ENCODE measurements at places on chromosomes 11 and 22.

DNA sequence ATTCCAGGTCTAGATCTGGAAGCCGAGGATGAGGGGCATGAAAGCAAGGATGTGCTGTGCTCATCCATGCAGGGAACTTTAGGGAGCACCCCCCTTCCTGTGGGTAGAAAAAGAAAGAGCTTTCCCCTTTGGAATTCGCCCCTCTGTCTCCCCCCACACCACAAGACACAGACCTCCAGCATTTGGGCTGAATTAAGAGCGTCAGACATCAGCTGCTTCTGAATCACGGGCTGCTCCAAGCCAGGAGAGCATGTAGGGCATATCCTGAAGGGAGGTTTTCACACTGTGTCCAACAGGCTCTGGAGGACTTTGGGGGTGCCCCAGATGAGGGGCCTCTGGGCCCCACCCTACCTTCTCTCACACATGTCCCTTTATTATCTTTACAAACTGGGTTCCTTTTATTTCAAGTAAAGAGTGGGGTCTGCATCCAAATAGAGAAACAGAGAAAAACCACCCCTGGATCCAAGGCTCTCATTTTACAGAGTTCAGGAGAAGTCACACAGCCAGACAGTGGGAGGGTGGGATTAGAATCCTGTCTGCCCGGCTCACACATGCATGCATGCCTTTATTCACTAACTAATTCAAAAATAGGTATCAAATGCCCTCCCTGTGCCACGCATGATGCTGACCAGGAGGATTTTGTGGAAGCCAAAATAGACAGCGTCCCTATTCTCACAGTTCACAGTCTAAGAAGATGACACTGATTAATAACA lies 52.8 kb downstream of the LRRC32 start:
- no peak for DNase-seq

- DNase-seq = no peak
Observed at GRCh38 chr22:29443452-29443851, 5.1 kb downstream of the RFPL1 start.

DNA sequence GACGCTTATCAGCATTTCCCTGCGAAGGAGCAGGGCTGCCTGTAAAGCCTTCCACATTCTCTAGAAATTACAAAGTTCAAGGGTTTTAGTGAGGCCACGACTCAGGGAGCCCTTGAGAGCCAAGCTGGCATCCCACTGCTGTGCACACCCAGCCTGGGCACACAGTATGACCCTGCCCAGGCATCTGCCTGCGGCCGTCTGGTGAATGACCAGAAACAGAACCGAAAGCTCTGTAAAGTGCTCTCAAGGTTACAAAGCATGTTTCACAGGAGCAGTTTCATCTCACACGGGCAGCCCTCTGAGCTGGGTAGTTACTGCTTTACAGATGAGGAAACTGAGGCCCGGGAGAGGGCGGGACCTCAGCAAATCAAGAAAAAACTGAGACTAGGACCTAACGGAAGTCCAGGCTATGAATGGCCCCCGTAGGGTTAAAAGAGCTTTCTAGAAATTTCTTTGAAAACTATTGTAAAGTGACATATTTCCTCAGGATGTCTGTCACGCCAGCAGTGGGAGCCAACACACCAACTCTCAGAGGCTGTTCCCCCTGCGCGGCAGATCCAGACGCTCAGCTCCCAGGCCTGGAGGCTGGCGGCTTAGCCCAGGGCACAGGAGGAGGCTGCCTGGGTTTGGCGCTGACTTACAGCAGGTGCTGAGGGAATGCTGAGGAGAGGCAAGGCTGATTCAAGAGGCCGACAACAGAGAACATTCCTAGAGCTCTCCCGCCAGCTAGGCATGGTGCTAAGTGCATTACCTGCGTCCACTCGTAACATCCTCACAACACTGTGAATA lies 7.7 kb upstream of the TCF20 start:
- DNase-seq = peak; percentile 4

- no peak for DNase-seq
Observed at GRCh38 chr22:28171115-28171514, 252.1 kb upstream of the PITPNB start.

- no peak for DNase-seq
Observed at GRCh38 chr22:19266547-19267086, 24.9 kb downstream of the CLTCL1 start.

DNA sequence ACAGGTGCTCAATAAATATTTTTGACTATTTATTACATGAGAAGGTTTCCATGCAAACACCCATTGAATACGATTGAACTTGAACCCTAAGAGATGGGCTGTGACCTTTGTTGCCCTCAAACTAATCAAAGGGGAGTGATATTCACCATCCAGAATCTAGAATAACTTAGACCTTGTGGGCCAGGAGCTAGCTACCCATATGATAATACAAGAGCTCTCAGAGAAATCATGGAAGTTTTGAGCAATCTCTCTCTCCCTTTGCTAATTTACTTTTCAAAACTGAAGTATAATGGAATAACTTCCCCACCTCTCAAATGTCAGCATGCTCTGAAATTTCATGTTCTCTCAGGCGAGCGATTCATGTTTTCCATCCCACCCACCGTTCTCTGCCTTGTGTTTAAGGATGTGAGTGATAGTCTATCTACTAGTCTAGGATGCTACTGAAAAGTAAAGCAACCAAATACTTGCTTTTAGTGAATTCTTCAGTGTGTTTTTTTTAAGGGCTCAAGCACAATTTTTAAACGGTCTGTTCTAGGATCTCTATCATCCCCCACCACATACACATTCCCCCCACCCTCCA lies 33.3 kb downstream of the BARX2 start:
- DNase-seq = no peak

DNA sequence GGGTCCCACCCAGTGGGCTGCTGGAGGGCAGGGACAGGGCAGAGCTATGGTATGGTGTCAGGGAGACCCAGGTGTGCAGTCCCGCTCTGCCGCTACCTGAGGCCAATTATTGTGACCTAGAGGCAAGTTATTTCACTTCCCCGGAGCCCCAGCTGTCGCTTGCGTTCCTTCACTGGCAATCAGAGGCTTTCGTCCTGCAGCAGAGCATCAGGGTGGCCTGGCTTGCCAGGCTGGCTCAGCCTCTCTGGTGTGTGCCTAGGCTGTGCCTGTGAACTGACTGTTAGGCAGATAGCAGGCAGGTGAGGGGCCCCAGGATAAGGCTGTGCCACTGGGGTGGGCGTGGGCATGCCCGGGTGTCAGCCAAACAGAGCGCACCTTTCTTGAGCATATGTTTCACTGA lies 31.4 kb downstream of the GLB1L2 start:
- no peak for DNase-seq

DNA sequence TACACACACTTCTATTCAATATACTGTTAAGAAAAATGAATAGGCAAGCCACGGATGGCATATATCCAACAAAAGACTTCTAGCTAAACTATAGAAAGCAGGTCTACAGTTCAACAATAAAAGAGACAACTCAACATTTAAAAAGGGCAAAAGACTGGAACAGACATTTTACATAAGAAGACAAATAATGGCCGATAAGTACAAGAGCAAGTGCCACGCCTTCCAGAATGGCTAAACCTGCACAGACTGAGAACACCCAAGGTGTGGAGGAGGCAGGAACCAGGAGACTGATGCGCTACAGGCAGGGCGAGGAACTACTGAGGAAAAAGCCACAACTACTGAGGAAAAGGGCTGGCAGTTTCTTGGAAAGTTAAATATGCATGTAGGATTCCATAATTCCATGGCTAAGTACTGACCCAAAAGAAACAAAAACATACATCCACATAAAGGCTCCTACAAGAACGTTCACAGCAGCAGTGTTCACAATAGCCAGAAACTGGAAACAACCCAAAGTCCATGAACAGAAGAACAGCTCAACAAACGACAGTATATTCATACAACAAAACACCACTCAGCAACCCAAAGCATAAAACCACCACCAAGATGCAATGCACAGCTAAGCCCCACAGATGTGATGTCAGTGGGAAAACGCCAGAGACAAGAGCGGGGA lies 9.6 kb upstream of the MOB2 start:
- no peak for DNase-seq

GRCh38 chr11:47244448-47245350 lies 3.9 kb downstream of the ACP2 start:
- DNase-seq = no peak

- no peak for DNase-seq
Observed at GRCh38 chr22:21736948-21737347, 1.4 kb upstream of the YPEL1 start.

DNA sequence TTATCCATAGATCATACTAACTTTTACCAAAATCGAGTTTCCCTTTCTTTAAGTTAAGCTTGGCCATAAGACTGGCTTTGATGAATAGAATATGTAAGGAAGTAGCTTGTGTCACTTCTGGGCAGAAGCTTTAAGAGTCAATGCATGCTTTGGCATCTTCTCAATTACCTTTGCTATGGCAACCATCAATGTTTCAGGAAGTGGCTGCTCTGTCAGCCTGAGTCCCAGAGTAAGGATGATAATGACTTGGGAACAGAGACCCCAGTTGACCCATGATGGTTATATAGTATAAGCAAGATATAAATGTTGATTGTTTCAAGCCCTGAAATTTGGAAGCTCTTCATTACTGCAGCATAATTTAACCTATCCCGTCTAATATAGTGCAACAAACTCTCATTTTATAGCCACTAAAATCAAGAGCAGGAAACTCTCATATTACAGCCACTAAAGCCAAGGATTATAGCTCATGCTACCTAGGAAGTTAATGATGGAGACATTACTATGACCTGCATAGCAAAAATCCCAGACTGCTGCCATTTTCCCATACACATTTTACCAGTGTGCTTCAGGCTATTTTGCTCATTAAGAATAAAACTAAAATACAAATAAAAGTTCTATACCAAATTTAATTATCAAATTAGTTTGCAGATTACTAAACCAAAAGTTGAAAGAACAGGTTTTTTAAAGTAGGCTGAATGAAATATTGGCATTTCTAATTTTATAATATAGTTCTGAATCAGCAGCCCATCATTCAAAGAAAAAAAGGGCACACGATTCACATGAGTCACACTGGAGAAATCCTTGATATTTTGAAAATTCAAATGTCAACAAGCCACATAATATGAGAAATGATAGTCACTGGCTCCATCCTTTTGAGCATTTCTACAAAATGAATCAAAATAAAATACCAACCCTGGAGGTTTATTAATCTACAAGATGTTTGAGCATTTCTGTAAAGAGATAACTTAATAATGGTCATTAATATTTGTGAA lies 23.8 kb downstream of the FSHB start:
- DNase-seq = no peak

DNA sequence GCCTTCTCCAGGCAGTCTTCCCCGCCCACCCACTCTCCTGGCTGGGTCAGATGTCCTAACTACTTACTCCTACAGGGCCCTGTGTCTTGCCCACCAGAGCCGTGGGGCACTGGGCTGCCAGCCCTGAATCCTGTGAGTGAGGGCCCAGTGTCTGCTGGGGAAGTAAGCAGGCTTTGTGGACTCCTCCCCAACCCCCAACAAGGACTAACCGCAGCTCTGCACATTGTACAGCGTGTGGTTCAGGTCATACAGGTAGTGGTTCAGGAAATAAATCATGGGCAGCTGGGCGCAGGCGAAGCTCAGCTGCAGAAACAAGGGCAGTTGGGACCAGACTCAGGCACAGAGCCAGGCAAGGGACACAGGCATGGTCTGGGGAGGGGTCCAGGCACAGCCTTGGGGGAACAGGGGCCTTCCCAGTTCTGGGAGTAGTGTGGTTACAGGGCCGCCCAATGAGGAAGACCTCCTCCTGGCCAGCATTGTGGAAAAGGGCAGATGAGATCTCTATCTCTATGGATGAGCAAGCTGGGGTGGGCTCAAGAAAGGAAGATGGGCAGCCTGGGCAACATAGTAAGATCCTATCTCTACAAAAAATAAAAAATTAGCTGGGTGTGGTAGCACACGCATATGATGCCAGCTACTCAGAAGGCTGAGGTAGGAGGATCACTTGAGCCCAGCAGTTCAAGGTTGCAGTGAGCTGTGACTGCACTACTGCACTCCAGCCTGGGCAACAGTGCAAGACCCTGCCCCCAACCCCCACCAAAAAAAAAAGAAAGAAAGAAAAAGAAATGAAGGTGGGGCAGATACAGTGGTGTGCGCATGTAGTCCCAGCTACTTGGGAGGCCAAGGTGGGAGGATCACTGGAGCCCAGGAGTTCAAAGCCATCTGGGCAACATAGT lies 5.5 kb downstream of the UNC93B1 start:
- DNase-seq = no peak

GRCh38 chr22:20254975-20255946 lies 12.9 kb downstream of the RTN4R start:
- no peak for DNase-seq

- DNase-seq = no peak
Observed at GRCh38 chr22:32218470-32218869, 13.6 kb upstream of the RFPL2 start.

- no peak for DNase-seq
Observed at GRCh38 chr11:45287316-45287903, 1.3 kb upstream of the SYT13 start.
